ENCODE measurements at places on chromosomes 5 and 9.

DNA sequence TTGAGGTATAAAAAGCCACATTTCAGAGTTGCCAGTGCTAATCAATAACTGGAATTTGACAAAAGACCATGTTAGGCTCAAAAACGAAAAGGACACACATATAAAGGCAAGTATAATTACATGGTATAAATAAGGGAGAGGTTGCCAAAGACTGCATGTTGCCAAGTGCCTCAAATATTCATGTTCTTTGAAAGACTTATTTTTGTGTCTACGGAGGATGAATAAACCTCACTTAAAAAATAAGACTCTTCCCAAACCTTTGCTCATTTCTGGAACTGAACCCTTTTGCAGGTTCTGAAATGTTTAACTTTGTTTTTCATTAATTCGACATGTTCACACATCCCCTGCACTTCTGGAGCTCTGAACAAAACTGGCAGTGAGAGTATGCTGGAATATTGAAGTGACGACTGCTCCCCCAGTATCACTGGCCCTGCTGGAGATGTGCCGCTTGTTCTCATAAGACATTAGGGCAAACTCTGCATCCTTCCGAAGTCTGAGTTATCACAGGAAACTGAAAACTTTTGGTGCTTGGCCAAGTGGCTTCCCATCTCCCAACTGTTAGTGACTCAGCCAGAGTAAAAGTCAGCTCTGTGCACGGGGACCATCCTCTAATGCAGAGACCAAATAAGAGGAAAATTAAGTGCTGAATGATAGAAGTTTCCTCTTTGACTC lies 336.8 kb downstream of the GLIS3 start:
- no peak for DNase-seq

DNA sequence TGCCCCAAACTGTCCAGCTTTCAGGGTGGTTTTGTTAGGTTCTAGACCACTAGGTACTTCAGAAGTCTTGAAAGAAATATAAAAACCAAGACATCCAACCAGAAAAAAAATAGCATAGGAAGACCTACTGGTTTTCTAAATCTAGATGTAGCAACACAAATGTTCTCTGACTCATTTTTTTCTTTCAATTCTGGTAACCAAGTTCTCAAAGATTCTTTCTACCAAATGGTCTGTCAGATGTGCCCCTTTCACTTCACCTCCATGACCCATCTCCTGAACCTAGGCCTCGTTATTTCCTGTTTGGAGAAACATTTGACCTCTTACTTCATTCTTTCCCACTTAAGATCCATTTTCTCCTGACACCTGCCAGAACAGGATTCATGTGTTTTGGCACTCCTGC lies 355.3 kb downstream of the KIAA0825 start:
- no peak for DNase-seq

DNA sequence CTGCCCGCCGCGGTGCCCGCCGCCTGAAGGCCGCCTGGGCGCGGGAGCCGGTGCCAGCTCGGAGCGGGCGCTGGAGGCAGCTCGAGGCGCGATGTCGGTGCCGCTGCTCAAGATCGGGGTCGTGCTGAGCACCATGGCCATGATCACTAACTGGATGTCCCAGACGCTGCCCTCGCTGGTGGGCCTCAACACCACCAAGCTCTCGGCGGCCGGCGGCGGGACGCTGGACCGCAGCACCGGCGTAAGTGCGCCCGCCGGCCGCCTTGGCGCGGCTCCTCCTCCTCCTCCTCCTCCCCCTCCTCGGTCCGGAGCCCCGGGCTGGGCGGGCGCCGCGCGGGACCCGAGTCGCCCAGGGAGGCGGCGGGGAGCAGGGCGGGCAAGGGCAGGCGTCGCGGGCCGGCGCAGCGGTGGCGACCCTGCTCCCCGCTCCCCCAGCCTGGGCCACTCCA lies 455 bp downstream of the OLFM1 start:
- DNase-seq: no peak

DNA sequence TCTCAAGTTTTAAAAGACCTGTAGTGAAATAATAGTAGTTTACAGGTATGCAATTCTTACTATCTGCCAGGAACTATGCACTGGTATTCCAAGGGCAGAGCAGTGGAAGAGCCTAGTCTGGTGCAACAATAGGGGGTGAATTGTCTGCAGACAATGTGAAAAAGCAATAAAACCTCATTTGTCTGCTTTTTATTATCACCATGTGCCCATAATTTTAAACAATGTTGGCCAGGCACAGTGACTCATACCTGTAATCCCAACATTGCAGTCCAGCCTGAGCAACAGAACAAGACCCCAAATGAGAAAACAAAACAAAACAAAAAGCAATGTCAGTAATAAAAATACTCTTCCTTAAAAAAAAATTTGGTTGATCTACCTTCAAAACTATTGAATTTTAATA lies 12.2 kb upstream of the SLC44A1 start:
- DNase-seq: no peak

DNA sequence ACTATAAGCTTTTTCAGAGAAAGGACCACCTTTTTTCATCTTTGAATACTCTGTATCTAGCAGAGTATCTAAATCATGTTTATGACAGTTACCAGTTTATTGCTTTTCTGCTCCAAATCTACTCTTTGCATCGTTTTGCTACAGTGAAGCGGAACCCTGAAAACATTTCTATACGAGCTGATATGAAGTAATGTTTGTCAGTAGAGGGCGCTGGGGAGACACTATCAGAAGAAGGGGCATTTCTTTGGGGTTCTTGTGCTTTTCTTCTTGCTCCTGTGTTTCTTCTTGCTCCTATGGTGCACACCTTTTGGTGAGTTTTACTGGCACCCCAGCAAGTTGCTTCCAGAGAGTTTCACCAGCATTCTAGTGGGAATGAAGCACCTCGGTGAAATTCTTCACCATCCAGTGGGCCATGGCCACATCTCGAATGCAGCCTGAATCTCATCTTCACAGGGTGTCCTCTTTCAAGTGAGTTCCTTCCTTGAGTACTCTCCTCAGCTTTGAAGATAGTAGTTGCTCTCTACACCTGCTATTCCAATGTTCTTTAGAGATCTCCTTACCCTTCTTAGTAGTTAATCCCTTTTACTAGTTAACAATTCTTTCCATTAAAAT lies 98.4 kb downstream of the FGF1 start:
- DNase-seq: no peak

- no peak for DNase-seq
Measured at GRCh38 chr5:156893517-156893916, 43.4 kb downstream of the PPP1R2B start.

DNA sequence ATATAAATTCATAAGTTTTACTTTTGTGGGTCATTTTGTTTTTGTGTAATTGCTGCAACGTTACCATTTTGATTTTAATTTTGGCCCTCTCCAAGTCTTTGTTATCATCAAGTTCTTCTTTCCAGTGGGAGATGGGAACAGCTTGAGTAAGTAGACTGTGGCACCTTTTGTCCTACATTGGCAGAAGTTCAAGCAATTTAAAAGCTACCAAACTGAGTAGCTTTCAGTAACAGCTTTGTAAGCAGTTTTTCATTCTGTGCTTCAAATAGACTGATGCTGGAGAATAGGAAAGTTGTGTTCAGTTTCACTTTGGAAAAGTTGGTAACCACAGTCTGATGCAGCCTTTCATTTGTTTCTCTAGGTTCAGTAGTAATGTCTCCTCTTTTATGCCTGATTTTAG lies 47.8 kb upstream of the TMED7 start:
- DNase-seq: no peak

DNA sequence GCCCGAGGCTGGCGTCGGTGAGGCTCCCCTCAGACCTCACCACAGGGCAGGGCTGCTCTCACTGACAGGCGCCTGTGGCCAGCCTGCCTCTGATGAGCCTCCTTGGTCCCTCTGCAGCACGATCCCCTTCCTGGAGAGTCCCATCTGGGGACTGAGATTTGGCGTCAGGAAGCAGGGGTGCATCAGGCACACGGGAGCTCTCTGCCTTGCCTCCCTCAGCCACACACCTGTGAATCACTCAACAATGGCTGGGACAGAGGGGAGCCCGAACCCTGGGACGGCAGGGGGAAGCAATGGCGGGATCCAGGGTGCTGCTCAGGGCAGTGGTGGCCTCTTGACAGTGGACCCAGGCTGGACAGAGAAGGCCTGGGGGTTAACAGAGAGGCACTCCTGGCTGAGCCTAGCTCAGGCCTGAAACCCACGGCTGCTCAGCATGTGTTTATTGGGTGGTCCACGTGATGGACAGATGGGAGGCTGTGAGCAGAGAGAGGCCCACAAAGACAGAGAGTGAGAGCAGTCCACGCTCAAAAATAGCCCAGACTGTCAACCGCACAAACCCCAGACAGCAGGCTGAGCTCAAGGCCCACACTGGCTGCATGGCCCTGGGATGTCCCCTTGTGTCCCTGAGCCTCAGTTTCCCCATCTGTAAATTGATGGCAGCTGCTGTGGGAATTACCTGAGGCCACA lies 11.9 kb downstream of the RASGEF1C start:
- no peak for DNase-seq

GRCh38 chr5:158832096-158832685 lies 267.5 kb downstream of the EBF1 start:
- no peak for DNase-seq

DNA sequence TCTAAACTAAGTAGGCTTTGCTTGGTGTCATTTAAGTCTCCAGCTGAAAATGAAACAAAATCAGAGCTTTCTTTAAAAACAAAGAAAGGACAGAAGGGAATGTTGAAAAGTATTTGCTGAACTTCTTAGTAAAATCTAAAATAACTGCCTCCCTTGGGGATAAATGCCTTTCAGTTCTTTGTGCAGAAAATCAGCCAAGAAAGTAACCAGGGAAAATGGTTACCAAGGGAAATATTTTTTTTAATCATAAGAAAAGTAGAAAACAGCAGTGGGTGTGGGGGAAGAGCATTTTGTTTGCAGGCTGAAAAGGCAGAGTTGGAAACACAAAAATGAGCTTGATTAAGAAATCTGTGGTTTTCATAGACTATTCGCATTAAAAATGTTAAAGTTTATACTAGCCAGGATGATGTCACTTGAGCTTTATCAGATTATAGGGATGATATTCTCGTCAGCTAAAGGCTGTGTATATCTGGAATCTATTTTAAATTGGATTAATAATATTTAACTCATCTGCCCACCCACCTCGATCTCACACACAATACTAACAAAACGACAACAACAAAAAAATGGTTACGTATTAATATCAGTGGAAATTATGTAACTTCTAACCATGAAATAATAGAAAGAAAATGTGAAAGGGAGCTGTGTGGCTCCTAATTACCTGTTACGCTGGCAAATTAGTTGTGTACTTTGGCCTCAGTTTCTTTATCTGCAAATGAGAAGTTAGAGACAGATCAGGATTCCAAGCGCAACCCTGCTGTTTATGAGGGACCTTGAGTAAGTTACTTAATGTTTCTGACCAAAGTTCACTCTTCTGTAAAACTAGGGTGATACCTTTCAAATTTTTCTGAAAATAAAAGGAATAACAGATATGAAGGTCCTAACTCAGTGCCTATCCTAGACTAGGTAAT lies at the start of gene ECM2:
Gene ECM2 (minus strand): TSS at position 51 of the 911 bp plus-strand sequence. CDS start 13,124 bp downstream, outside the sequence.
- no peak for DNase-seq

- no peak for DNase-seq
Measured at GRCh38 chr5:154435226-154435625, 10.6 kb upstream of the SAP30L start.

DNA sequence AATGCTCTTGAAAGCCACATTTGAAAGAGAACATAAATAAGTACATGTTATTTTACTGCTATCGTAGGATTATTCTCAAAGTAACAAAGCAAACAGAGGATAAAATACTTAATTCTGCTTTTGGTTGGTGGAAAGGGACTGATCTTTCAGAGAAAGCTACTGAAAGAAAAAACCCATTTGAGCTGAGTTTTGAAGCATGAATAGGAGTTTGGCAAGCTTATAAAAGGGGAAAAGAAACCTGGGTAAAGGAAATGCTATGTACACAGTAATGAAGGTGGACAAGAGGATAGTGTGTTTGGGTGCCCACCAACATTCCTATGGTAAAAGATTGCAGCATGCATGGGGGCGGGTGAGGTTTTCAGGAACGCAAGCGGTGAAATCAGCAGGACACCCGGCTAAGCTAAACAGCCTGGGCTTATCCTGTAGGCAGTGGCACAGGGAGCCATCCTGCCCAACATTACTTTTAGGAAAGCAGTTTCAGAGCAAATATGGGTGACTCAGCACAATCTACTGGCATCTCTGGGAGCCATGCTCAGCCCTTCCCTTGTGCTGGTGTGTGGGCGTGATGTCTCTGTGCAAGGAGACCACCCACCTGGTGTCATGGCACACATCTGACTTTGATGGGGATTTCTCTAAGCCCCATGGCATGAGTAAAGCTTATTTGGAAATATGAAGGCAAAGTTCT lies 673.9 kb upstream of the KLF4 start:
- no peak for DNase-seq

DNA sequence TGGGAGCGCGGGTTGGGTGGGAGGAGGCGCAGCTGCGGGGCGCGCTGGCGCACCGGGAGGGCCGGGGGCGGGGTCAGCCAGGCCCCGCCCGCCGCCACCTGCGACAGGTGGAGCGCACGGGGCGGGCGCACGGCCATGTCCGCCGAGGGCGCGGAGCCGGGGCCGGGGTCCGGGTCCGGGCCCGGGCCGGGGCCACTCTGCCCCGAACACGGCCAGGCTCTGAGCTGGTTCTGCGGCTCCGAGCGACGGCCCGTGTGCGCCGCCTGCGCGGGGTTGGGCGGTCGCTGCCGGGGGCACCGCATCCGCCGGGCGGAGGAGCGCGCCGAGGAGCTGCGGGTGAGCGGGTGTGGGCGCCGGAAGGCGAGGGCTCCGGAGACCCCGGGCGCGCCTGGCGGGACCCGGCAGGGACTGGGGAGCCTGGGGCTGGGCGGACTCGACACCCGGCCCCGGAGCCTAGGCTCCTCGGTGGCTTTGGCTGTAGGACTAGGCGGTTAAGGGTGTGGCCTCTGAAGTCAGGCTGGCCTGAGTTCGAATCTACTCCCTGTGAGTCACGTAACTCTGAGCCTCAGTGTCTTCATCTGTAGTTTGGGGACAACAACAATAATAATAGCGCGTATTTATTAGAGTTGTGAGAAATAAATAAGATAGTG lies at the start of gene BSPRY:
Gene BSPRY (plus strand): TSS at position 97 of the 650 bp plus-strand sequence. CDS start 39 bp downstream, at position 136.
- no peak for DNase-seq

GRCh38 chr5:33074548-33074947 lies 363.4 kb downstream of the NPR3 start:
- DNase-seq: no peak

- DNase-seq: no peak
Measured at GRCh38 chr5:3381206-3381825, 214.3 kb upstream of the IRX1 start.

DNA sequence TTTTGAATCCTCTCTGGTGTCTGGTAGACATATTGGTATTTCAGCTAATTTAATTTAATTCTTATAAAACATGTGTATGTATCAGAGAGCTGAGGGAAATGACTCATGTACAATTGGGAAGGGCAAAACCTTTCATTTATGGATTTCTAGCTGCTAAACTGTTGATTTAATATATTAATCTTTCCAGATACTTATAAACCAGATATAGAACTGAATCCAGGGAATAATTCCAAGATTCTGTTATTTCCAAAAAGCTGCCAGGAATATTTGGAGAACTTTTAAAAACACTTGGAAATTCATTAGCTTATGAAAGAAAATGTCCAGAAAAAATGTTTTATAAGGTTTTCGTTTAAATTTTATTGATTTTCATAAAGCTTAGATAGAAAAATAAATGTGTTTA lies 295.5 kb downstream of the YTHDC2 start:
- DNase-seq: no peak

- DNase-seq: no peak
Measured at GRCh38 chr9:69513141-69513820, 158.9 kb downstream of the APBA1 start.
